ENCODE measurements at places on chromosomes 4 and X.

DNA sequence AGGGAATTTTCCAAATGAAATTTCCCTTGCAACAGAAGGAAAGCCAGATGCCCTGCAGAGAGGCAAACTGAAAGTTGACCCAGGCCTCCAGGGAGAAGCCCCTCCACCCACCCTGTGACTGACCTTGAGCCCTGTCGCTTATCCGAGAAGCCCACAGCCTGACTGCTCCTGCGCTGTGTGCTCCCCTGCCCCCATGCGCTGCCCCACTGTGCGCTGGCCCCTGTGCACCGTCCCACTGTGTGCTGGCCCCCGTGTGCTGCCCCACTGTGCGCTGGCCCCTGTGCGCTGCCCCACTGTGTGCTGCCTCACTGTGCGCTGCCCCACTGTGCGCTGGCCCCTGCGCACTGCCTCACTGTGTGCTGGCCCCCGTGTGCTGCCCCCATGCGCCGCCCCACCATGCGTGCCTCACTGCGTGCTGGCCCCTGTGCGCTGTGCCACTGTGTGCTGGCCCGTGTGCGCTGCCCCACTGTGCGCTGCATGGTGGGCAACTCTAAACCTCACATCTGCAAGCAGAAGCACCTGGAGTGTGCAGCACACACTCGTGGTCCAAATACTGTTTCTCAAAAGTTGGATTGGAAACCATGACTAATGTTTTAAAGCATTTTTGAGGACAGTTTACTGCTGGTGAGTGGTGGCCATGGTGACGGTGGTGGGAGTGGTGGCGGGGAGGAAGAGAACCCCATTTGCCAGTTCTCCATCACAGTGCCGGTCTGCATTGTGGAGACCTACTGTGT is 8.3 kb upstream of the GRPEL1 start:
- peak; percentile 14 for DNase-seq

DNA sequence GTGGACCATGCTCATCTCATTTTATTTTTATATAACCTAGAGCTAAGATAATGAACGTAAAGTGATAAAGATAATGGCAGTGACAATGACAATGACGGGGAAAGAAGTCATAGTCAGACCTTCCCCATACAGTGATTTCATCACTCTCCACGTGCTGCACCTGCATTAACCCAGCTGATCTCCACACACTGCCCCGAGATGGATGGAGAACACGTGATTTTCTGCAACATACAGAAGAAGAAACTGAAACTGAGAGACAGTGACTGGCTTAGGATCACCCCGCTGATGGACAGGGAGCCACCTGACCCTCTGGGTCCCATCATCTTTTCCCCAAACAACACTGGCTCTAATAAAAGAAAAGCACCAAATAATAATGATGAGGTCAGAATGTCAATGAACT is 22.0 kb downstream of the EVC2 start:
- DNase-seq, result no peak

GRCh38 chrX:11329021-11329420 is 35.8 kb downstream of the AMELX start:
- DNase-seq, result no peak

DNA sequence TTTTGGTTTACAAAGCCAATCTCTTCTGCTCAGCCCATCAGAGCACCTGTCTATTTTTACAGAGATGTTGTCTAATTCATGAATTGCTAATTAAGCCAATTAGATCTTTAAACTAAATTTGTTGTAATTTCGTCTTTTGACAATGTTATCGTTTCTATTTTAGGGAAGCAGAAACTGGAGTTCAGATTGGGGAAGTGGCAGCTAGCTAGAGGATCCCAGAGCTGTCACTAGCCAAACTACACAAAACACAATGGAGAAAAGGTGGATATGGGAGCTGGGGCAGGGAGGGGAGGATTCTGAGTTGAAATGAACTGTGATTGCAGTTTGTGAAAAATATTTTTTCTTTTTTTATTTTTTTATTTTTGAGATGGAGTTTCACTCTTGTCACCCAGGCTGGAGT is 35.8 kb downstream of the CASP3 start:
- no peak for DNase-seq

DNA sequence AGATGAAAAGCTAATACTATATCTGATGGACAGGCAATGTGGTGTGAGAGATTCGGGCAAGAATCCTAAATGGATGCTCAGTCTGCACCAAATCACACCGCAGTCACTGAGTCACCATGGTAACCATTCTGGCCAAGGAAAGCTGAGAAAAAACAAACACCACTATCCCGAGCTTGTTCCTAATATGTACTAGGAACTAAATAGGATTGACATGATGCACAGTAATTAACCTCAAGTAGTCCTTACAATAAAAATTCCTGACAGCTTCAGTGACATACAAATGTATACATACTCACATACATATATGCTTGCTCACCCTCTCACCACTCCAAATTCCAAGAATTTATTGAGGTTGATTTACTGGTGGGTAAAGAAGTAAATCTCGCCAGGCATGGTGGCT is 1.1 kb upstream of the RAB40A start:
- peak; percentile 85 for DNase-seq

GRCh38 chr4:79575709-79576428 is 167.8 kb upstream of the GK2 start:
- DNase-seq, result no peak

- DNase-seq, result peak; percentile 3
These were observed 1233.1 kb downstream of the C4orf33 start for GRCh38 chr4:130329036-130329435.

- DNase-seq, result peak; percentile 81
These were observed 24.4 kb downstream of the SYAP1 start for GRCh38 chrX:16743604-16744325.

GRCh38 chr4:8916351-8916885 is 44.8 kb upstream of the HMX1 start:
- DNase-seq, result no peak

DNA sequence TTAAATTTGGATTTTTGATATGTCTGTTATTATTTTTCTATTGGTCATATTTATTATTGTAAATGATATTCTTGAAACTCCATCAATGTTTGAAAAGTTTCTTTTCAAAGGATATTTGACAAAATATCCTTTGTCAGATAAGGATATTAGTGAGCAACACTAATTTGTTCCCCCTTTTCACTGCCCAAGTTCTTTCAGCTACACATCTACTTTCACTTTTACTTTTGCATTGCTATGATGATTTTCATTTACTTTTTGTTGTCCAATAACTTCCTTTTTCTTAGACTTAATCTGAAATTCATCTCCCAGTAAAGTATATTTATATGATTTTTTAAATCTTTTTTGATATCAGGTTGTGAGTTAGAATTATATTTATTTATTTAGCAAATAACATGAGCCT is 542.3 kb upstream of the ADGRL3 start:
- DNase-seq, result peak; percentile 4

- no peak for DNase-seq
These were observed 223.6 kb downstream of the RBMX2 start for GRCh38 chrX:130625386-130625785.

DNA sequence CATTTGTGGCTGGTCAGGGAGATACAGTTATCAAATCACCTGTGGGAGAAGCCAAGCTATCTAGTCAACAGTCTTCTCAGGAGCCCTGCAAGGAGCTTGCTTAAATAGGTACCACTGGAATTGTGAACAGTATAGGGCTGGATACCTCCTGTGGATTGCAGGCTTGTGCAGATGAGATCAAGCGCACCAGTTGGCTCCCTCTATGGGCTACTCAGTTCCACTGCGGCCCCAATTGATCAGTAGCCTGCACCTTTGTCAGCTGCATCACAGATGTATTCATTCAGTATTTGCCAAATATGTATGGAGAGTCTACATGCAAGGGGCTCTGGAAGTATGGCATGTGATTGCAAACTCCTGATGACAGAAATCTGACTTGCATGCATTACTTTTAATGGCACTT is 28.6 kb downstream of the TEX13A start:
- peak; percentile 21 for DNase-seq

DNA sequence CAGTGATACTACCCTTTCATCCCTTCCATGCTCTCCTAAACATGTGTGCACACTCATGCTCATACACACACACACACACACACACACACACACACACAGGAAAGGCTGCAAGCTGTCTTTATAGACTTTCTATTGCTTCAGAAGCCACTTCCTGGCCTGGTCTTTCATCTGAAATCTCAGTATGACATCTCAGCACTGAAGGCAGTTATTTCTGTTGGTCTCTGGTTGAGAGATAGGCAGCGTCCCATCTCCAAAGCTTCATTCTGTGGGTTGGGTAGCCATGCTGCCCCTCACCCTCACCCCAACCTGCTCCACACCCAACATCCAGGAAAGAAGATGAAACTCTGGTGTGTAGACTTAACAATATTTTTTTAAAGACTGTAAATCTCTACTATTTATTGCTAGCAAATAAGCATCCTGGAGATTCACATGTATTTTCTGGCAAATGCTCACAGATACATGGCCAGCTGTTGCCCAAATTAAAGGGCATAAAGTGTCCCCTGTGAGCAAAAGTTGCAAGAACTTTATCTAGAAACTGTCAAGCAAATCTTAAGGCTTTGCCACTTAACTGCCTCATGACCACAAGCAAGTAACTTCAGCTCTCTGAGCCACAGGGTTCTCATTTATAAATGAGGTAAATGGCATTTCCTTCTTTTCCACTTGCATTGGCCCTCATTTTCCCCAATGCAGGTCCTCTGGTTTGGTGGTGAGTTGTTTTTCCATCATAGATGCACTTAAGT is 189.8 kb upstream of the AFF2 start:
- no peak for DNase-seq

DNA sequence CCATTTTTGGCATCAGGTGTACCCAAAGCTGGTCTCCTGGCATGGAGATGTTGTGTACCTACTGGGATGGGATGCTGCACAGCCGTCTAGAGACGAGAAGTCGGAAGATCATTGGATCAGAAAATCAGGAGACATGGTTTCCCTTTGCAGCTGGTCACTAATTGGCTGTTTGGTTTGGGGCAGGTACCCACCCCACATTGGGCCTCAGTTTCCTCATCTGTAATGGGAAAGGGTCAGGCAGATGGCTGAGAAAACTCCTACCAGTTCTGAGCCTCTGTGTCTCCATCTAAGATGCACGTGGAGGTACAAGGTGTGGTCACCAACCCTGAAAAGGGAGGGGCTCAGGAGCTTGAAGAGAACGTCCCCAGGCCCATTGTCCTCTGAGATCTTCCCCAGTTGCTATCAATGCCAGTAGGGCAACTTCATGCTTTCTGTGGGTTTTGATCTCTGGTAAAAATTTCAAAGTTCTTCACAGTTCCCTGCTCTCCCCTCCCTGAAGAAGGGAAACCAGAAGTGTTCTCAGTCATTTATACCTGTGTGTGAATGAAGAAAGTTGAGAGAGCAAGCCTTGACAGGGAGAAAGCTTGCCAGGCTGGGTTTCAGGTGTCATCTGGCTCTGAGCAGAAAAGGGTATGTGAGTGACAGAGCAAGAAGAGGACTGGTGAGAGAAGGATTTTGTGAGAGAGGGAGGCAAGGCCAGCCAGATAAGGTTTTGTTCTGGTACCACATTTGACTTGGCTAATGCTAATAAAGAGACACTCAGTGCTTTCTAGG is 15.1 kb downstream of the TSC22D3 start:
- no peak for DNase-seq

DNA sequence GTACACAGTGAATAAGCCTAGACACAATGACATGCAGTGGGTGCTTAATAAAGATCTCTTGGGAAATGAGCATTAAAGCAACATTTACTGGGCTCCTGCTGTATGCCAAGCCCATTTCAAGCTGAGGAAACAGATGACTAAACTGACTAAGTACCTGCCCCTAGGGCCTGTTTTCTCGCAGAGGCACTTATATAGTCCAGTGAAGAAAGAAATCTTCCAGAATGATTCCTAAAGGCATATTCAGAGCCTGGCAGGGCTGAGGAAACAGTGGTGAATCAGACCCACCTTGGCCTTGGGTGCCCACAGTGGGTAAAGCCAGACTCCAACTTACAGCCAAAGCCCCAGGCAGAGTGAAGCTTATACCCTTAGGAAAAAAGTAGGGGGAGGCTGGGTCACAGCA is 22.0 kb upstream of the S100P start:
- no peak for DNase-seq

DNA sequence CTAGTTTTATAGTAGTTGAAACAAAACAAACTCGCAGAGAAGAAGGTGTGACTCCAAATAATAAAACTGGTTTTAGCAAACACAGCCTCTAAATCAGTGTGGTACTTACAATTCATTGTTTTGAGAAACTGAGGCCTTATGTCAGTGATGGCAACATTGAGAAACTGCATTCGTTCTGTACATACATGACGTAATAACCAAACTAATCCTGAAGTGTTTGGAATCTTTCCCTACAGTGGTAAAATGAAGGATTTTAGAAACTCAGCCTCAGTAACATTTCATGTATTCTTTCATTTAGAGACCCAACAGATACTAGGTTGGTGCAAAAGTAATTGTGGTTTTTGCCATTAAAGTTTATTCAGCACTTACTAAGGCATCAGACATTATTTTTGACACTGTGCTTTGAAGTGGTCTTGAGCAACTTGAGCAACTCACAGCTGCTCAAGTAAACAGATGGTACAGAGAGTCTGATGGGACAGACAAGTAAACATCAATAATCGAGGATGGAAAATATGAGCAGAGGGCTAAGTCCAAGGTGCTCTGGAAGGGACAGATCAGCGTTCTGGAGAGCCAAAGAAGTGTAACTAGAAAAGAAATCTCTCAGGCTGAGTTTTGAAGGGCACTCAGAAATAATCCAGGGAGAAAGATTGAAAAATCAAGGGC is 390.8 kb upstream of the BOD1L1 start:
- no peak for DNase-seq

DNA sequence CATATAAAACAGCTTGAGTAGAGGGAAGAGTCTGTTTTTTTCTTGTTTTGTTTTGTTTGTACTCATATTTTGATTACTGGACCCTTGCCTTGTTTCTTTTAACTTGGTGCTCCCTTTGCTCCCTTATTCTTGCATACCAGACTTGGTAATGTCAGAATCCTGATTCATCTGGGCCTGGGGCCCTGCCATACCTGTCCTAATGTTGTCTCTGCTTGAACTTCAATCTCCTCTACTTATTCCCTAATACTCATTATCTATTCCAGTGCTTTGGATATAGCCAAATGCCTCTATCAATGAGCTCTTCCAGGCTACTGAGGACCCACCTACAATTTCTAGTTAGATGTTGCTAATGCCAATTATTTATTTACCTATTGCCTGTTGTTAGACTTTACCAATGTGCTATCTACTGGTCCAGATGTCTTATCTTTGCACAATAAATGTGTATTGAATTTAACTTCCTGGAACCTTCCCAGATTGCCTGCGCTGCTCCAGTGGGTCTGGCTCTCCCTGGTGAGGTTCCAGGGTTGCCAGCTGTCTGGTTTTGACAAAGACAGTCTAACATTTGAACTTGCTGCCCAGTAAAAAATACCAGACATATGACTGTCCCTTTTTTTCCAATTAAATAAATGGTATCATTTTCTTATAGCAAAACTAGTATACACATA is 64.4 kb upstream of the ACSL4 start:
- DNase-seq, result no peak
